ENCODE measurements at places on chromosomes 11 and 22. TPM values are rescaled to one million over a fixed set of nuclear protein-coding genes. Genes with fewer than 3 reads are reported as not detected.
A peak's percentile ranks its signal among the peaks of the same experiment; 100 is the strongest.

The SCGB2A2 gene
- not detected for total RNA-seq

The DBX1 gene
- not detected for total RNA-seq

The XNDC1N gene
- total RNA-seq = 6.9 TPM

The CBLIF gene
- not detected for total RNA-seq

The WNT7B gene
- not detected for total RNA-seq

The PDE3B gene
- 0.06 TPM for total RNA-seq

The MS4A2 gene
- total RNA-seq = not detected

The CALCA gene
- total RNA-seq = not detected

DNA sequence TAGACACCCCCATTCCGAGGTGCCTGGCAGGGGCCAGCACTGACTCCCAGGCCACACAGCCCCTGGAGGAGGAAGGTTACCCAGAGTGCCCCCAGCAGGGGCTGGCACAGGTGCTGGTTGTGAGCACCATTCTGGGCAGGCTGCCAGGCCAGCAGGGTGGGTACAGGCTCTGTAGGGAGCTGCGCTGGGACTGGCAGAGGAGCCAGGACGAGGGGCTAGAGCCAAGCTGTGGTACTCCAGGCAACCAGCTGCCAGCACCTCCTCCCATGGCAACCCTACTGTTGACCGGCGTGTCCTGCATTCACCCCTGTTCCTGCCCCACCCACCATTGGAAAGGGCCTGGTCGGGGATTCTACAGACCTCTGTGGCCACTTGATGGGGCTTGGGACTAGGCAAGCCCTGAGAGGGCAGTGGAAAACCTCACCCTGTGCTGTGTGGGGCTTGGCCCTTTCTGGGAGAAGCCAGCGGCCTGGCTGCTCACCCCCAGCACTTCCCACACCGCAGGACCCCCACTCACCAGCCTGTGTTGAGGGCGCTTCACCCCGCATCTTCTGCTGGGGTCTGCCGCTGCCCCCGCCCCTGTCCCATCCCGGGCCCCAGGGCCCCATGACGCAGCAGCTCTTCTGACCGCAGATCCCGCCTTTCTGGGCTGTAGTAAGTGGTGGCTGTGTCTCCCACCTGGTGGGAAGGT lies 1.9 kb downstream of the CLDN5 start:
- DNase-seq = peak; percentile 75

DNA sequence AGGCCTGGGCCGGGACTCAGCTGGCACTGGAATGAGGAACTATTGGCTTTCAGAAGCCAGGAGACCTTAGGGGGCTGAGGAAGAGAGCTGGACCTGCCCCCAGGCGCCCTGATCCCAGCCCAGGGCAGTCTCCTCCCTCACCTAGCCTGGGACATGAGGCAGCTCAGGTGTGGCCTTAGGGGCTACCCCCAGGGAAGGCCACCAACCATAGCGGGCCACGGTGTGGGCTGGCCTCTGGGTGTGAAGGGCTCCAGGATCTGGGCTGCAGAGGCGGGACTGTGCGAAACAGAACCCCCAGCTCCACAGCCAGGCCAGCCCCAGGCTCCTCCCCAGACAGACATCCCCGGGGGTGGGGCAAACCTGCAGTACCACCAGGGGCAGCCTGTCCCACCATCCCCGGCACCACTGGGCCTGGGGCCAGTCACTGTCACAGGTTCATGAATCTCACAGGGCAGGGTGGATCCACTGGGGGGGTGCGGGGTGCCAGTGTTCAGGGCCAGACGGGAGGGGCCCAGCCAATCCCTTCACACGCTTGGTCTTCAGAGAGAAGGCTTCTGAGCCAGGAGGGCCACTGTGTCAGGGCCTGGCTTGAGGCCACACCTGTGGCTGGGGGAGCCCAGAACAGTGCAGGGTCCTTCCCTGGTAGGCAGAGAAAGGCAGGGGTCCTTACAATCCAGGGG lies 3.5 kb downstream of the PLXNB2 start:
- no peak for DNase-seq

DNA sequence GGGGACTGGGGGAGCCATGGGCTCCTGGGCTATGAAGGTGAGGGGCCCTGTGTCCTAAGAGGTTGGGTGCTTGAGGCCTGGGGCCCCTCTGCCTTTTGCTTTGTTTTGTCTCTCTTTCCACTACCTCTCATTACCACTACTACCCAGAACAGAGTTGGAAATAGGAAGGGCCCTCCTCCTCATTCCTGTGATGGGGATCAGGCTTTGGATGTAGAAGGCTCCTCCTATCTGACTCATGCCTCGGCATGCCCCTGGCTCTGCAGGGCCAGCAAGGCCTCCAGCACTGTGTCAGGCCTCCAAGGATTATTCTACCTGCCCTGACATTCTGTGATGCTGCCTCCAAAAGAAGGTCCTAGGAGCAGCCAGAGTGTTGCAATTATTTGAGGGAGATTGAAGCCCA lies 766 bp downstream of the IZUMO1R start:
- peak; percentile 18 for DNase-seq

DNA sequence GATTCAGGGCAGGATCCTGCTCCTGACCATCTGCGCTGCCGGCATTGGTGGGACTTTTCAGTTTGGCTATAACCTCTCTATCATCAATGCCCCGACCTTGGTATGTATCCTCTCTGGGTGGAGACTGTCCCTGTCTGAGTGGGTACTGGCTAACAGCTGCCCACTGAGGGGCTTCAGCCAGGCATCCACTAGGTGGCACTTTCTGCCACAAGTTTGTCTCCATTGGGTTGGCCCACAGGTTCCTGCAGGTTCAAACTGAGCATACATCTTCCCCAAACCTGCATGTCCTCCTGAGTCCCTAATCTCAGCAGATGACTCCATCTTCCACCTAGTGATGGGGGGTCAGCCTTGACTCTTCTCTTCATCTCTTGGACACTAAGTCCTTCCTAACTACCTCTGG lies 4.4 kb downstream of the SLC2A11 start:
- peak; percentile 46 for DNase-seq

- no peak for DNase-seq
Measured at GRCh38 chr11:86720546-86720945, 48.1 kb upstream of the ME3 start.

DNA sequence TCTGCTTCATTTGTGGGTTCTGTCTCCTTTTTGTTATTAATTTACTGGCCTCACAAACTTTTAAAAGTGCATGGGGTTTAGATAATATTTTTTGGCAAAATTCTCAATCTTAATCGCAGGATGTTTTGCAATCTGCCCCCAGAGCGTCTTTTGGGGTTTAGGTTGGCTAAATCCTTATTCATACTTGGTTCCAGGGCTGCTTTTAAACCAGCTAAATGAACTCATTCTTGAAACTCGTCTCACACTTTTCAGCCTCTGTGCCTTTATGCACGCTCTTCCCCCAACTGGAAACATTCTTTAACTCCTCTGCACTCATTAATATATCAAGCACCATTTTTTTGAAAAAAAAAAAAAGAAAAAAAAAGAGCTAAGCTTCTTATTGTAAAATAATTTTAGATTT lies 131.7 kb downstream of the KIF18A start:
- no peak for DNase-seq

DNA sequence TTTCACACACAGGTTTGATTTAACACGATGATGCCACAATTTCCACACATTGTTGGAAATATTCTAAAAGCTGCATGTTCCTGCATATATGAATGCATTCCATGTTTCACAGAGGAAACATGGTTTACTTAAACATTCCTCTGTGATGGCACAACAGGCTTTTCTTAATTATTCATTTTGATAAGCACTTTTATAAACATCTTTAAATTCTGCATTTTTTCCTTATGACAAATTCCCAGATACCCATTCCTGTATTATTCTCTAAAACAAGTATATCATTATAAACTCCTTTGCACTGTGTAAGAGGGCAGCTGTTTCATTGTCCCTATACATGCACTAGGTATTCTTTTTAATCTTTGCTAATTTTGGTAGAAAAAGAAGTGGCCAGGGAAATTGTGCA lies 532.3 kb downstream of the SOX6 start:
- DNase-seq = no peak

DNA sequence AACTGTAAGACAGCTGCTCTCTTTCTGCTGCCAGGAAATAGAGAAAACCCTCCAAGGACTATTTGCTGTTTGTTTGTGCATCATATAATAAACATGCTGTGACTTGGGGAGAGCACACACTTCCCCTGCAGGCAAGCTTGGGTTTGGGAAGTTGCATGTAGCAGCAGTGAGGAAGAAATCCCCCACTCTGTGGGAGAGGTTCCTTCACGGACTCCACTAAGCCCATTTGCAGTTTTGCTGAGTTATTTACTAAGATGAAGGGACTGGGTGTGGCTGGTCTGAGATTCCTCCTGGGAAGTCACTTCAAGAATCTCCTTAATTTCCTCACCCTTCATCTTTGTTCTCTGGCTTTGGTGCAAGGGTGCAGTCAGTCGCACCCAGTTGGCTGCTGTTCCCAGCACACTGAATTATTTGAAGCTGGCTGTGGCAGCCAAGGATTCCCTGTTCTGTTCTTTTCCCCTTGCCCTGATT lies 104.9 kb downstream of the ARFGAP2 start:
- peak; percentile 35 for DNase-seq

GRCh38 chr11:14318581-14318981 lies 40.4 kb downstream of the RRAS2 start:
- DNase-seq = no peak

DNA sequence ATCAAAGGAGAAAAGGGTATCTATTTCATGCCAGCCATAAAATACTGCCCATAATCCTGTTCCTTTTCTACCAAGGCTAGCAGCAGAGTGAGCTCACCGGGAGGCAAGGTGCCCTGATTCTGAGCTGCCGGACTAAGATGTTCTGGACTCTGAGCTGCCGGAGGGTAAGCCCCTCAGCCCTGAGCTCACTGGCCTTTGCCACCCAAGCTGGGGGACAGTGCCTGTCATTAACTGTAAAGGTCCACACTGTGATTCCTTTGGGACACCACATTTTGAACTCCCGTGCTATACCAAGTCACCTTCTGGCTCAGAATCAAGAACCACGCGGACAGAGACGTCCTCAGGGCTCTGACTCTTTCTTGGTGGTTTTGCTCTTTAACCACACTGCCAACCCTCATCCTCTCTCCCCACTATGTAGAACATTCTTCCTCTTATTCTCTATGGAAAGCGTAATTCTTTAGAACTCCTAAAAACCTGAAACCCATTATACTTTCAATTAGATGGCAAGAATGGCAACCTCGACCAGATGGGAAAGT lies 88.4 kb upstream of the BID start:
- peak; percentile 7 for DNase-seq

DNA sequence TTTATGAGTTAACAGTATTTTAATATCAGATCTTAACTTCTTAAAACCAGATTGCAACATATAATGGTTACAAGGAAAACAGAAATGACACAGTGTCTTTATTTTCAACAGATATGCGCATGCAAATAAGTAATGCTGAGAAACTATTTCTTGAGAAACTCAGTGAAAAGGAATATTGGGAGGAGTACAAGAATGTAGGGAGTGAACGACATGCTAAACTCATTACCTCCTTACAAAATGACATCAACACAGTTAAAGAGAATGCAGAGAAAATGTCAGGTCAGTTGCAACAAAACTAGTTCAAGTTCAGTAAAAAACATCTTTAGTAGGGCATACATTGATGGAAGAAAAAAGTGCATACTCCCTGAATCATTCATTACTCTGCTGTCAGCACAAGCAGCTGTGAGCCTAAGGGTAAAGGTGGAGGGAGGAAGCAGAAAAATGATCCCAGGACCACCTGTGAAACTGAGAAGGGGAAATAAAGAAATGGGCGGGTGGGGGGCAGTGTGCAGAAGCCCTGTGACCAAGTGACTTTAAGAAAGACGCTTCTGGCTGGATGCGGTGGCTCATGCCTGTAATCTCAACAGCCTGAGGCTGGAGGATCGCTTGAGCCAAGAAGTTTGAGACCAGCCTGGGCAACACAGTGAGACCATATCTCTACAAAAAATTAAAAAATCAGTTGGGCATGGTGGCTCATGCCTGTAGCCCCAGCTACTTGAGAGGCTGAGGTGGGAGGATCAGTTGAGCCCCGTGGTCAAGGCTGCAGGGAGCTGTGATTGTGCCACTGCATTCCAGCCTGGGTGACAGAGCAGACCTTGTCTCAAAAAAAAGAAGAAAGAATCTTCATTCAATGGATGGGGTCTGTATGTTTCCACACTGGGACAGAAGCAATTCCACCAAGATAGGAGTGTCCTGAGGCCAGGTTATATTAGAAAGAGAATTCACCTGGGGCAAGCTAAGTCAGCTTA lies 31.2 kb downstream of the CCDC83 start:
- no peak for DNase-seq

DNA sequence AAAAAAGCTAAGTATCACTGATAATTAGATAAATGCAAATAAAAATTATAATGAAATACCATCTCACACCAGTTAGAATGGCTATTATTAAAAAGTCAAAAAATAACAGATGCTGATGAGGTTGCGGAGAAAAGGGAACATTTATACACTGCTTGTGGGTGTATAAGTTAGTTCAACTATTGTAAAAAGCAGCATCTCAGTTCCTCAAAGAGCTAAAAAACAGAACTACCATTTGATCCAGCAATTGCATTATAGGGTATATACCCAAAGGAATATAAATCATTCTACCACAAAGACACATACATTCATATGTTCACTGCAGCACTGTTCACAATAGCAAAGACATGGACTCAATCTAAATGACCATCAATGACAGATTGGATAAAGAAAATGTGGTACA lies 120.3 kb upstream of the ZBED5 start:
- DNase-seq = no peak

DNA sequence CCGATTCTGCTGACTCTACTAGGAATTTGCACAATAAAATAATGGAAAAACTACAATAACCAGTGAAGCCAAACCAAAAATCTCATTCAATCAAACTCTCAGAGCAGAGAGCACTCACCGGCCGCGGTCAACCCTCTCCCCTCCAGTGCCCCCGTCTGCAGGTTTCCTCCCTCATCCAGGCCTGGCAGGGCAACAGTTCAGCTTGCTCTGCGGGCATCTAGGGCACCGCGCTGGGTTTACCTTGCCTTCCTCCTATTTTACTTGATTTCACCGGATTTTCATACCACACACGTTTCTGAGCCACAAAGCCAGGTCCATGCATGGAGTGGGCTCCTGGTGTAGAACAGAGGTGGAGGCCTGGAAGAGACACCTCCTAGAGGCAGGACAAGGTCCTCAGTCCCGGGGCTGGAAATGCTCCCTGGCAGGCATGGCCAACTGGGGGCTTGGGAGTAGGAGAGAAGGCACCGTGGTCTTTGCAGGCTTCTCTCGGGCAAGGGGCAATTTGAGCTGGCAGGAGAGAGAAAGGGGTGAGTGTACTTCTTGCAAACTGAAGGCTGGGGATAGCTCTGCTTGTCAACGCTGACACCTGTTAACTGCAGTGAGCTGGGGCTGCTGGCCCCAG lies 938.4 kb downstream of the BRD1 start:
- DNase-seq = no peak

GRCh38 chr22:46674906-46675305 lies 54.7 kb downstream of the GRAMD4 start:
- DNase-seq = no peak

GRCh38 chr22:30561402-30562189 lies 12.9 kb downstream of the GAL3ST1 start:
- DNase-seq = no peak

DNA sequence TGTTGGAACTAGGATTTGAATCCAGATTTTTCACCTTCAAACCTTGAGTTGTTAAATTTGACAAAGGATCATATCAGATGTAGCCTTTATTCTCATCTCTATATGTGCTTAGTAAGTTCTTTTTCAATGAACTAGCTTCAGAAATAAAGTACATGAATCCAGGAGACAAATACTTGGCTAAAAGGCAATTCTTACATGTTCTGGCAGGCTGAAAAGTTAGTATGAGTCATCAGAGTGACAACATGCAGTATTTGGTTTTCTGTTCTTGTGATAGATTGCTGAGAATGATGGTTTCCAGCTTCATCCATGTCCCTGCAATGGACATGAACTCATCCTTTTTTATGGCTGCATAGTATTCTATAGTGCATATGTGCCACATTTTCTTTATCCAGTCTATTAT lies 40.4 kb downstream of the BBOX1 start:
- DNase-seq = peak; percentile 10

GRCh38 chr11:29268733-29269132 lies 748.1 kb downstream of the KCNA4 start:
- DNase-seq = no peak
